ENCODE measurements at places on chromosomes 13 and 19.

- peak; percentile 92 for DNase-seq
Observed at GRCh38 chr13:34207334-34207733, 389.4 kb downstream of the RFC3 start.

DNA sequence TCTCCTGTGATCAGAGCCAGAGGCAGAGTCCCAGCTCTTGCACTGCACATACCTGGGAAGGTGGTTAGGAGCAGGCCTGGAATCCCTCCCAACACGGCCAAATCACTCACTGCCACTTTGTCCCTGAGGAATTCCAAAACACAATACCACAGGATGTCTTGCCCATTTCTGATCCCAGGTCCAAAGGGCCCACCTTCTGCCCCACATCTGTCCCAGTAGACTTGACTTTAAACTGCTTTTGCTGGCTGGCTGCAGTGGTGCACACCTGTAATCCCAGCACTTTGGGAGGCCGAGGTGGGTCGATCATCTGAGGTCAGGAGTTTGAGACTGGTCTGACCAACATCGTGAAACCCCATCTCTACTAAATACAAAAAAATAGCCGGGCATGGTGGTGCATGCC is 18.9 kb downstream of the ZNF536 start:
- DNase-seq = no peak

- DNase-seq = no peak
Observed at GRCh38 chr13:66859934-66860877, 369.9 kb downstream of the PCDH9 start.

DNA sequence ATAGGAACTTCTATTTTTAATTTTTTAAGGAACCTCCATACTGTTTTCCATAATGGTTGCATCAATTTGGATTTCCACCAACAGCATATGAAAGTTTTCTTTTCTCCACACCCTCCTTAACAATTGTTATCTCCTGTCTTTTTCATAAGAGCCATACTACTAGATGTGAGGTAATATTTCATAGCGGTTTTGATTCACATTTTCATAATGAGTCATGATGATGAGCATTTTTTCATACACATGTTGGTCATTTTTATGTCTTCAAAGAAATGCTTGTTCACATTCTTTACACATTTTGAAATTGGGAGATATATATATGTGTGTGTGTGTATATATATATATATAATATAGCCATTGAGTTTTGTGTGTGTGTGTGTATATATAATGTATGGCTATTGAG is 420.3 kb upstream of the PCDH9 start:
- peak; percentile 3 for DNase-seq

- no peak for DNase-seq
Observed at GRCh38 chr13:49183672-49184325, 36.3 kb upstream of the MLNR start.

GRCh38 chr19:48635263-48635965 is 1.8 kb downstream of the DBP start:
- DNase-seq = no peak

DNA sequence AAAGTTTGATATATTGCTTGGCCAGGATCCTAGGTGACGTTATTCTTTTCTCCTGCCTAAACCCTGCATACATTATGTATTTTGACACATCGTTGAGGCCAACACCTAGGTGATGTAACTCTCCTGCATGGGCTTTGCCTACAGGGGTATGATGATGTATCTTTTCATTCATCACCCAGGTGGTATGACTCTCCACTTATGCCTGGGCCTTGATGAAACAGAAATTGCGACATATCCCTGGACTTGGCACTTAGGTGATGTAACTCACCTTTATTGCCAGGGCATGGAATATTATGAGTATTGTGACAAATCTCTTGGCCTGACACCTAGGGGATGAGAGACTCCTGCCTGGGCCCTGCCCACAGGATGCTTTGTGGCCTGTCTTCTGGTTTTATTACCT is 18.5 kb upstream of the ZNF681 start:
- DNase-seq = no peak

DNA sequence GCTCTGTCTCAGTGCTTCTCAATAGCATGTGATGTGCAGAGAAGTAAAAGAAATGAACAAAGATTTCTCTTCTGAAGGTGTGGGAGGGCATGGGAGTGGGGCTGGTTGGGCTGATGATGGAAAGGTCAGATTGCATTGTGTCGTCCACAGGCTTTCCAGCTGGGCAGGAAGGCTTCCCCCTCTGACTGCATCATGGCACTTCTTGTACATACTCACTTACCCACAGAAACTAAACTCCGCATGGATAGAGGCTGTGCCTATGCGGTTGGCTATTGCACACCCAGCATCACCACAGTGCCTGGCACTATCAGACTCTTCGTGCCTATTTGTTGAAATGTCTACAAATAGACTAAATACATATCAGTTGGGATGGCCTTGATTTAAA is 24.4 kb upstream of the TNFSF11 start:
- DNase-seq = no peak

- peak; percentile 77 for DNase-seq
Observed at GRCh38 chr19:40754611-40755247, 3.7 kb downstream of the SNRPA start.

- peak; percentile 59 for DNase-seq
Observed at GRCh38 chr19:5934774-5935472, 20.9 kb downstream of the CAPS start.

DNA sequence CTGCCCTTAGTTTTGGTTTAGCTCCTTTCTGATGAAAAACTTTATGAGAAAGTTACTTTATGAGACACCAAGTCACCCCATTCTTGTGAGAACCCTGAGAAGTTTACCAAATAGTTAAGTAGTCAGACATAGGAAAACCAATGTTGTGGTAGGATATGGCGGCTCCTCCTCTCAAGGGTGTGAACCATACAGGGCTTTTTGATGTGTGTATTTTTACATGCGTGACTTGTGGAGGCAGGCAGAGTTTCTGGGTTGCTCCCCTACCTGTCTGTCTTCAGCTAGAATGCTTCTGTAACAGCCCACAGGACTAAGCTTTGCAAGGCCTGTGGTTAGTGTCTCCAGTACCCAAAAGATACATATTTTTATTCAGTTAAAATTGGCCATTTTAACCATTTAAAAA is 18.3 kb downstream of the UBAC2 start:
- no peak for DNase-seq

- peak; percentile 90 for DNase-seq
Observed at GRCh38 chr13:23928985-23929384, 31.7 kb upstream of the C1QTNF9B start.

DNA sequence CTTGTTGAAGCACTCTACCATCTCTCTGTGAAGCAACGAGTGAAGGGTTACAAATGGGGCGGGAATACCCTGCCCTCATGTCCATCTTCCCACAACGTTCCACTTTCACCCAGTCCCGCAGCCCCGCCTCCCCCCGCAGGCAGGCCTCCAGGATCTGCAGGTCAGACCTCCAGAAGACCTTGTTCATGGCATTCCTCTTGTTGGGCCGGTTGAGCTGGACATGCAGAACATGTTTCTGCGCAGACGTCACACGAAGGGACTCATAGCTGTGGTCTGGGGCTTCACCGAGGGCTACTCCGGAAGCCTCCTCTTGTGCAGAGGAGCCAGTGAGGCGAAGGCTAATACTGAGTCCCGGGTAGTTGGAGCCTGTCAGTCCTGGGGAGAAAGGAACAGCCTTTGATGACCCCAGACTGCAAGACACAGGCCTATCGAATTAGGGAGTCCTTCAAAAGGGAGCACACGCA is 420 bp downstream of the ECH1 start:
- peak; percentile 99 for DNase-seq

DNA sequence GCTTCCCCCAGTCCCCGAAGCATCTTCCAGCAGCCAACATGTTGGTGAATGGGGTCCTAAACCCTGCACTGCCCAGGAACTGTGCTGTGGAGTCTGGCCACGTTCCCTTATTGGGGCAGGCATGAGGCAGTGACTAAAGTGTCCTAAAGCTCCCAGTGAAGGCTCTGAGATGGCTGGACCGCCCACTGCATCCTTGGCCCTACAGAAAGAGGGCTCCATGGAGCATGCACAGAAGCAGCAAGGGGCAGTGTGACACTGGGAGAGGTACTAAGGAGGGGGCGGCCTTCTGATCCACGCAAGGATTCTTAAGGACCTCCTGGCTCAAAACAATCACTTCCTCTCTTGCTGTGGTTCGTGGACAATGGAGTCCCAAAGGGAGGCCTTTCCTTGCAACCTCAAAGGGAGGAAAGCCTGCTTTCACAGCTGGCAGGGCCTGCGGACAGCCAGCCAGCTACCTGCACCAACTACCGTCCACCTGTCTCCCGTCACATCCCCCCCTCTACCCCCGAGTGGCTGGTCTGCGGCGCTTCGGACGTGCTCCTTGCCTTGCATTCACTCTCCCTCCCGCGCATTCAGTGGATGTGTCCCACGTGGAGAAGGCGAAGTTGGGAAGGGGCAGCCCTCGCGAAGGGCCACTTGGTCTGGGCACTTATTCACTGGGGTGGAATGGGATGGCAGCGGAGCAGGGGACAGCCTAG is 63.9 kb upstream of the STARD13 start:
- DNase-seq = no peak

DNA sequence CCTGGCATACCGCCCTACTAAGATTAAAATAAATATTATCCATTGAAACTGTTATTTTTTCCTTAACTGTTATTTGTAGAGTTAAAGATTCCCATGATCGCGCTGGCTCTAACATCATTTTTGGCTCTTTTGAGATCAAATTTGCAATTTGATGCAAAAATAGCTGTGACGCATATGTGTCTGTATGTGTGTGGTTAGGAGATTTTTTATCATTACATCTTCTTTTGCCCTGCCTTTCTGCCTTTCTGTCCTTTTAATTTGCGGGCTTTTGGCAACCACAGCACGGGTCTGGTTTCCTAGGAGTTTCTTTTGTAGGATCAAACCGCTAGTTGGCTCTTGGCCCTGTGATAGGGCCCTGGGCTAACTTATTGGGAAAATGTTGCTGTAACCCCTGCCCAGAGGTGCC is 37.3 kb upstream of the ALOX5AP start:
- DNase-seq = no peak

DNA sequence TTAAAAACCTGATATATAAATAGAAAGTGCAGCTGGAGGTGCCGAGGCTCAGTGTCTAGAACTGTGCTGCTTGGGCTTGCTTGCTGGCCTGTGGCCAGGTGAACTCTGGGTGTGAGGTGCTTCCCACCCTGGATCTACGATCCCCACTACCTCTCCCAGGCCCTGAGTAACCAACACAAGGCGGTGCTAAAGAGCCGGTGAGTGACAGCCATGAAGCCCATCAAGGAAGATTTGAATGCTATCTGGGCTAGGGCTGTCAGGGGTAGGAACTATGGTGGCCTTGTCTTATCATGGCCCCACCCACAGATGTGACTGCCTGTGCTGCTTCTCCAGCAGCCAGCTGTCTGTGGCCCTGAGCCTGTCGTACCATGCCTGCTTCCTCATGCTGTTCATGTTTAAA is 25.6 kb upstream of the ZNF91 start:
- DNase-seq = no peak

Data from amniotic epithelial cell (primary cell).